Activated CD4-positive, alpha-beta T cell treated with anti-CD3 and anti-CD28 coated beads for 48 hours (primary cell): ENCODE measurements at places on chromosomes 7 and 10.

- DNase-seq = no peak
Measured at GRCh38 chr7:80943342-80943741, 24.5 kb upstream of the SEMA3C start.

DNA sequence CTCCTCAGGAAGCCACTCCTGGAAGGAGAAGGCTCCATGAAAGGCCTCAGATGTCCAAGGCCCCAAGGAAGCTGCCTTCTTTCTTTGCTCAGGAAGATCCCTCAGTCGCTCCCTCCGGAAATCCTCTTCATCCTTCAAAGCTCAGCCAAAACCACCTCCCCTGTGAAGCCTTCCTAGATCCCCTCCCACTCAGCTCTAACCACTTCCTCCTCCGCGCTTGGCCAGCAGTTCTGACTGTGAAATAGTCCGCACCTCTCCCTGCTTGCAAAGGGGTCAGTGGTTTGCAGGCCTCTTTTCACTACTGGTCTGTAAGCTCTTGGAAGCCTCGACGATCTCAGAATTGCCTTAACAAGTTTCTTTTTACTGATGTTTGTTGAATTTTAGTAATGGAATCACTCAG lies 23.9 kb downstream of the PYROXD2 start:
- DNase-seq = no peak

- DNase-seq = no peak
Measured at GRCh38 chr10:78419481-78420265, 386.0 kb downstream of the RPS24 start.

DNA sequence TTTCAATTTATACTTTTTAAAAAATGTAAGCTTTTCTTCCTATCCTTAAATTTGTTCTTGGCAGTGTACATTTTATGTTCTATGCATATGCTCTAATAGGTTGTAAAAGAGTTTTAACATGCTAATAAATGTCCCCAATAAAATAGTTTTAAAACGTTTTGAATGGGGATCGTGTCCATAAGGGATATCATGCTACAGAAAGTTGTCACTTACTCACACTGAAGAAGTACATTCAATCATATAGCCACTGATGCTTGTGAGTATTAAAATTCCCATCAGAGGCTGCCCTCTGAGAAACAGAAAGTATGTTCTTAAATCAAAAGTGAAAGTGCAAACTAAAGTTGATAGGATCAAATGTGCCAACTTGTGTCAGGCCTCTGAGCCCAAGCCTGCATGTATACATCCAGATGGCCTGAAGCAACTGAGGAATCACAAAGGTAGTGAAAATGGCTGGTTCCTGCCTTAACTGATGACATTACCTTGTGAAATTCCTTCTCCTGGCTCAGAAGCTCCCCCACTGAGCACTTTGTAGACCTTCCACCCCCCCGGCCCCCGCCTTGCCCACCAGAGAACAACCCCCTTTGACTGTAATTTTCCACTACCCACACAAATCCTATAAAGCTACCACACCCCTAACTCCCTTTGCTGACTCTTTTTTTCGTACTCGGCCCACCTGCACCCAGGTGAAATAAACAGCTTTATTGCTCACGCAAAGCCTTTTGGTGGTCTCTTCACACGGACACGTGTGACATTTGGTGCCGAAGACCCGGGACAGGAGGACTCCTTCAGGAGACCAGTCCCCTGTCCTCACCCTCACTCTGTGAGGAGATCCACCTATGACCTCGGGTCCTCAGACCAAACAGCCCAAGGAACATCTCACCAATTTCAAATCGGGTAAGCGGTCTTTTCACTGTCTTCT lies 877 bp upstream of the NOD1 start:
- peak; percentile 44 for DNase-seq

GRCh38 chr10:99682032-99682431 lies 22.7 kb downstream of the ENTPD7 start:
- no peak for DNase-seq

DNA sequence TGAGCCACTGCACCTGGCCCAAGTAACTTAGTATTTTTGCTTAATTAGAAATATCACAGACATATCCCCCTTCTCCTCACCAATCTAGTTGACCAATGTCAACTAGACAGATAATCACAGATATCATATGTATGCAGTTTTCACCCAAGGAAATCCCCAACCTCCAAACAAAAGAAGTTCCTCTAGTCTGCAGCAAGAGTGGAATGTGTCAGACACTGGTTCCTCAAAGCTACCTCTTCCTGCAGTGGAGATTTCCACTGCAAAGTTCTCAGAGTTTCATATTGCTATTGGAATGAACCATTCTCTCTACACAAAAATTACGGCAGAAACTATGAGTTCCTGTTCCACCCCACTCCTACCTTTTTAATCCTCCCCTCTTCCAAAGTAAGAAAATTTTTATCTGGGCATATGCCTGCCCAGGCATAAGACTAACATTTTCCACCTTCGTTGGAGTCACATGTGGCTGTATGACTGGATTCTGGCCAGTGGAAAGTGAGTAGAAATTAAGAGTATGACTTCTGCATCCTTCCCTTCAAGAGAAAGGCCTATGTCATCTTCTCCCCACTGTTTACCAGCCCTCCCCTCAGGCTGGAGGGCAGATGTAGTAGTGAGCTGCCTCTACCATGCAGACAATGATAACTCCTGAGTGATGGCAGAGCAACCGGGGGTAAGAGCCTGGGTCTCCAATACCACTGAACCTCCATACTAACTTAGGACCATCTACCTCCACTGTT lies 103.0 kb downstream of the MYOF start:
- DNase-seq = peak; percentile 54

DNA sequence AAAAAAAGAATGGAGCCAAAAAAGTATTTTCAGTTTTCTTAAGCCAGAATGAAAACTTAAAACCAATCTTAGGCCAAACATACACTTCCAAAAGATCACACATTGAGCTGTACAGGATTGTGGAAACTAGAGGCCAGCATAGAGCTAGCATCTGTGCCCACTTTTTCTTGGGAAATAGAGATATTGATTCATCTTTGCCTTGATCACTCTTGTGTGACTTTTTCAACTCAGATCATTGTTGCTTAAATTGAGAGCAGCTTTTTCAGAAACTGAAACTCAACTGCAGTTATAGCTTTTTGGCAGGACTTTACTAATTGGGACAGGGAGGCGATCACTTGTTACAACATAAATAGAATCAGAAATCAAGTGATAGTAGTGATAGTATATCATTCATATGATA lies 132.2 kb downstream of the PRKG1 start:
- no peak for DNase-seq

GRCh38 chr10:15571575-15571974 lies 148.1 kb downstream of the ITGA8 start:
- no peak for DNase-seq

- no peak for DNase-seq
Measured at GRCh38 chr7:94923412-94923811, 16.0 kb downstream of the PPP1R9A start.

DNA sequence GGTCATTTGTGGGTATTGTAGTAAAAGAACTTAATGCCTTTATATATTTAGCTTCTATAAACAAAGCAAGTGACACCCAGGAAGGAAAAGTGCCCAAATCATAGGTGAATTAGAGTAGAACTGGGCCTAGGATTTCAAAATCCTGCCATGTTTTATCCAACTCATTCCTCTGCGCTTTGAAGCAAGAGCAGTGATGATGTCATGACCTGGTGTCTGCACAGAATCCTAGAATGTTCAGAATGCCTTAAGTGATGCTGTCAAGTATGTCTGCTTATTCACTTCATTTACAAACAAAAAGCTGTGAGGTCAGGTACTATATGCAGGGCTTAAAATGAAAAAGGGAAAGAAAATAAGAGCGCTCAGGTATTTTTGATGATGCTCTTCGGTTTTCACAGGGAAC lies 737.2 kb upstream of the ANKRD30A start:
- DNase-seq = no peak

- DNase-seq = no peak
Measured at GRCh38 chr10:113100281-113100680, 150.2 kb downstream of the TCF7L2 start.

DNA sequence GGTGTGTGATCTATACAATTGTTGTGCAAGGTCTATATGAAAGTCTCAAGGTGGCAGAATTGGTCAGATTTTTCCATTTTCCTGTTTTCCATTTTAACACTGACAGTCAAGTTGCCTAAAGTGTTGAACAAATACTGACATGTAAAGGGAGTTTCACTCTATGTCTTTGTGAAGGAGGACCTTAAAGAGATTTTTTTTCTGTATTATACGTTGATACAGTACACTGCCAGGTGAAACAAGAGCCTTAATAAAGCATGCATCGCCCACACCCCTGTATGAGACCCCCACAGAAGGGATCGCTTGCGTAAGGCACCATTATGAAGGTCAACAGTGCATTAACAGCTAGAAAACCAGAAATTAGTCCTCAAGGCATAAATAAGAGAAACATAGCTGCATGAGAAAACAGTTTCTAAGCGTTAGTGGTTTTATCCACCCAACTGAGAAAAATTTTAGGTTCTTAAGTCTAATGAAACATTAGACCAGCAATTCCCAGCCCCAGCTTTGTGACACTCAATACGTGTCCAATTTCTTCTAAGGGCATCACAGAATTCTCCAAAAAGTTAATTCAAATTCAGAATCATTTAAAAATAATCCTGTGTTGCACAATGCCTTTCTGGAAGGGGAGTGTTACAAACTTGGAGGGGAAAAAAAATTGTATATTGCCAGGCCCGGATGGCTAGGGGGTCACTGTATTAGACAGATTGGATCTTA lies 6.9 kb downstream of the KLF6 start:
- DNase-seq = no peak

DNA sequence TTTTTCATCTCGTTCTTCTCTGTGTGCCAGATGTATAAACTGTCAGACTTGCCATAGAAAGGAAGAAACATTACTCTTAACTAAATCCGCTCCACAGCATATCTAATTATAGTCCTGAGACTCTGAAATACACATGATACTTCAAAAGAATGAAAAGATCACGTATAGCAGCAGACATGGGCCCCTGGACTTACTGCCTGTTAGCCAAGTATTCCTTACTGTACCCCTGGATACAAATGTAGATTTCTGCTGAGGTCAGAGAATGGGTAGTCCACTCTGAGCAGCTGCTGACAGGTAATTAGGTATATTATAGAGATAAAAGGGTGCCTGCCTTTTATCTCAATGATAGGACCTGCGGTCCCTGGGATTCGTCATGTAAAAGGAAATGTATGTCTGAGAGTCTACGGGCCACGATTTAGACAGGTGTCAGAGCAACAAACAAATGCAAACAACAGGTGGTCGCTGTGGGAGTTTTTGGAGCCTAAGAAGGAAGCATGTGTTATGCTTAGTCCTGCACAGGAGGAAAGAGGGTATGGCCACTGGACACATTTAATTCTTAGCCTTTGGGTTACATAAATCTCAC lies 69.4 kb downstream of the VOPP1 start:
- no peak for DNase-seq

GRCh38 chr7:45461026-45461425 lies 113.1 kb upstream of the ADCY1 start:
- no peak for DNase-seq

DNA sequence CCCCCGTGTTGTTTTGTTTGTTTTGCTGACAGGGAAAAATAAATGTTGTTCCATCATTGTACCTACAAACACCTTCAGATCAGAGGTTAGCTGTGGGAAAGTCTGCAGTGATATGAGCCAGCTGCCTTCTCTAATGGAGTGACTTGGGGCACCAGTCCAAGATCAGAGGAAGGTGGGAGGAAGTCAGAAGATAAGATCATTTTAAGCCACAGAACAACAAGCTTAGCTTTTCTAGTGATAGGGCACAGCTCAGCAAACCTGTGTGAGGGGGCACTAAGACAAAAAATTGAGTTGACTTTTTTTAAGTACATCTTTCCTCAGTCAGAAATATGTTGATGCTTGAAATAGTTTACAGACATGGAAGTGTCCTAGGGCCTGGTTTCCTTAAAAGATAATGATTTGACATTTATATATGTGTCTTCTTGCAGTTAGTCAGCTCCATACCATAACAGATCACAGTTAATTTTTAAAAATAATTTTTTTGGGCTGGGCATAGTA lies 240.3 kb upstream of the KAT6B start:
- peak; percentile 48 for DNase-seq

DNA sequence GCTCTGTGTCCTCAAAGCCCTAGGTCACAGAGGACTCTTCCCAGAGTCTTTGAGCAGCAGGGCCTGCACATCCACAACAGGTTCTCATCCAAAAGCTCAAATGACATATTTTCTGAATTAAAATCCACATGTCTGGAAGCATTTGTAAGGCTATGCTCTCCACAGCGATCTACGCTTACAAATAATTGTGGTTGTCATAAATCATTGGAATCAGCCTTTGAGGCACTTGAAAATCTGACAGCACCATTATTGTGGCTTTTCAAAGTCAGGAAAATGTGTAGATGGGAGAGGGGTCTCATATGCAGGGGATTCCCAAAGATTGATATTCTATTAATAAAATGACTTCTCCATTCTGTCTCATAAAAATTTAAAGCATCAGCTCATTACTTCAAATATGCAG lies 16.3 kb downstream of the GPR26 start:
- DNase-seq = no peak

DNA sequence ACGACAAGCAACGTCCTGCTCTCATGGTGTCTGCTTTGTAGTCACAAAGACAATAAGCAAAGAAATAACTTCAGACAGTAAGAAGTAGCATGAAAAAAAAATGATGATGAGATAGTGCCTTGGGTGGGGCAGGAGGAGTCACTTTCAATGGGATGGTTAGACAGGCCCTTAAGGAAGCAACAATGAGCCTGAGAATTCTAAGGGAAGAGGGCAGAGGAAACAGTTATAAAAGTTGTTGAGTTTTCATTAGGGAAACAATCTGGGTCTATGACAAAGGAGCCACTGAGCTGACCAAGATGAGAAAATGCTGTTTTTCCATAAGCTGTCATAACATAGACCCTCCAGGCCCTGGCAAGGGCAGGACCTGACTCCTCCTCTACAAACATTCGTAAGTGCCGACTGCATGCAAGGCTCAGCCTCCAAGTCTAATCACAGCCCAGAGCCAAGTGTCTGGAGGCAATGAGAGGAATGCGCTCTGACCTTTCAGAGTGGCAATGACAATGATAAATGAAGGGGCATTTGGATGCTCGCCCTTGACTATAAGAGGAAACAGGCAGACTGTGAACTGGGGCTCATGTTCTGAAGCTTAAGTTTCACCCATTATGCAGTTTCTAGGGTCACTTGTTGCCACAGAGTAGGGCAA lies 43.7 kb downstream of the PPP1R3C start:
- DNase-seq = no peak

GRCh38 chr10:121069061-121069850 lies 218.1 kb downstream of the WDR11 start:
- DNase-seq = no peak

- no peak for DNase-seq
Measured at GRCh38 chr7:39617005-39617404, 6.4 kb upstream of the RALA start.

DNA sequence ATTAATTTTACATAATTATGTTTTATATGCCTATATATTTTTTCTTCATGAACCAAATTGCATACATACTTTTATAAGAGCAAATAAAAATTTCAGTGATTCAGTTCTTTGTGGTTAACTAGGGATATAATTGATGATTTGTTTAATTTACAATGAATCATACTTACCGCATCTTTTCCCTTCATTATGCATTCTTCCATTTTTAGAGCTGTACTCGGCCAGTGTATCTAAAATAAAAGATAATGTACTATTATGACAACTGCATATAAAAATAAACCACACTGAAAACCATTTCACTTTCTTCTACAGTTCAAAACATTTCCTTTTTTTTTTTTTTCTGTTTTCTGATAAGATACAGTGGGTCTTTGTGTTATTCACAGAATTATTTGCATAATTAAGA lies 179.9 kb downstream of the SEMA3E start:
- DNase-seq = no peak
